M059J (cell line): ENCODE measurements at places on chromosomes 2 and 18. TPM values are rescaled to one million over a fixed set of nuclear protein-coding genes. Genes with fewer than 3 reads are reported as not detected.

The ALPP gene
- 0.59 and 1.5 TPM in 2 replicates for total RNA-seq

The EMILIN2 gene
- total RNA-seq: 1.2 and 2.8 TPM in 2 replicates

The MATN3 gene
- total RNA-seq: 0.81 and 1.3 TPM in 2 replicates

The DPP4 gene
- total RNA-seq: 13.5 and 17.5 TPM in 2 replicates

The UCN gene
- 1.6 and 3.0 TPM in 2 replicates for total RNA-seq

The ELOA2 gene
- not detected in 2 replicates for total RNA-seq

The HNMT gene
- total RNA-seq: 9.7 and 9.8 TPM in 2 replicates

The APOB gene
- total RNA-seq: not detected in 2 replicates

The TUBA4A gene
- total RNA-seq: 105 and 129 TPM in 2 replicates

The HOXD8 gene
- 0.49 and 0.84 TPM in 2 replicates for total RNA-seq

The MSTN gene
- total RNA-seq: 1.0 and 1.2 TPM in 2 replicates

The MERTK gene
- total RNA-seq: 0.25 TPM in 1 of 2 replicates, not detected in the other

The PROKR1 gene
- total RNA-seq: 0.17 TPM in 1 of 2 replicates, not detected in the other

The BMP10 gene
- not detected in 2 replicates for total RNA-seq
